GM06990 (cell line): ENCODE measurements at places on chromosomes 1 and 21.
A peak's percentile ranks its signal among the peaks of the same experiment; 100 is the strongest.

DNA sequence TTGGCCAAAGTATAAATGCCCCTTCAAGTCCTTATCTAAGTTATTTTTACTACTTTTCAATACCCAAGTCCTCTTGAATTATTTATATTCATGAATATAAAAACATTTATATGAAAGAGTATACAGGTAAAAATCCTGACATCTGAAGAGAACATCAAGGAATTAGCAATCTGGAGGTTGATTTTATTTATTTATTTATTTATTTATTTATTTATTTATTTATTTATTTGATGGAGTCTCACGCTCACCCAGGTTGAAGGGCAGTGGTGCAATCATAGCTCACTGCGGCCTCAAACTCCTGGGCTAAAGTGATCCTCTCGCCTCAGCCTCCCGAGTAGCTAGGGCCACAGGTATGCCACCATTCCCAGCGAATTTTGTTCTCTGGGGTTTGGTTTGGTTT, 93.2 kb downstream of the ZZZ3 start:
- DNase-seq, result no peak

- no peak for DNase-seq
These were observed 8.5 kb downstream of the MEX3A start for GRCh38 chr1:156073740-156074139.

DNA sequence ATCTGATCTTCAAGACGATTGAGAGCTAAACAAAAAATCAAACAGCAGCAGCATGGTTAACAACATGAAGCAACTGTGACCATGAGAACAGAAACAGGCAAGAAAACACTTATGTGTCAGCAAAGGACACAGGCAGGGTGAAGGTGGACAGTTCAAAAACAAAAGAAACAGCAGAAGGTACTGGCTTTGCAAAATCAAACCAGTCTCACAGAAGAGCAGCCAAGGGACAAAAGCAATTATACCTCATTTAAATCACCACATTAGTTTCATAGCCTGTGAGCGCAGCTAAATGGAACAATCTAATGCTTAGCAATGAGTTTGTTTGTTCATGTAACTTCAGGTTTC, 59.1 kb downstream of the CAPN2 start:
- DNase-seq, result peak; percentile 35

GRCh38 chr1:31668303-31668883, 23.7 kb upstream of the PEF1 start:
- DNase-seq, result no peak

DNA sequence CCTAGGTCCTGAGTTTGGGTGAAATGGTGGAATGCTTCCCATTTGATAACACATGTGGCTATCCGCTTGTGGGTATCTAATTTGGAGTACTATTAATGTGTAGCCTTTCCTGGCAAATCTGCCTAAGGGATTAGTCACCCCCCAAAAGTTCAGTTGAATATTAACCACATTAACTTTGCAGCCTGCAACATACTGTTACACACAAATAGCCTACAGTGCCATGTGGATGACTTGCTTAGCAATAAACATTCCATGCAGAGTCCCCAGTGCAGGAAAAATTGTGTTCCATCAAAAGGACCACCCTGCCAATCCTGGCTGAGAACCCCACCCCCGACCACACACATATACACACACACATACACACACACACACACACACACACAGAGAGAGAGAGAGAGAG, 303.3 kb upstream of the ESRRG start:
- DNase-seq, result no peak

GRCh38 chr1:113975211-113975895, 3.9 kb upstream of the OLFML3 start:
- no peak for DNase-seq

- DNase-seq, result no peak
These were observed 38.8 kb downstream of the PARP1 start for GRCh38 chr1:226369110-226369509.
